ENCODE measurements at places on chromosomes 6 and 20.

GRCh38 chr6:55528624-55529023, 50.4 kb downstream of the HMGCLL1 start:
- DNase-seq, result peak; percentile 66

- peak; percentile 48 for DNase-seq
Measured at GRCh38 chr6:23213193-23213592, 643.8 kb downstream of the HDGFL1 start.

DNA sequence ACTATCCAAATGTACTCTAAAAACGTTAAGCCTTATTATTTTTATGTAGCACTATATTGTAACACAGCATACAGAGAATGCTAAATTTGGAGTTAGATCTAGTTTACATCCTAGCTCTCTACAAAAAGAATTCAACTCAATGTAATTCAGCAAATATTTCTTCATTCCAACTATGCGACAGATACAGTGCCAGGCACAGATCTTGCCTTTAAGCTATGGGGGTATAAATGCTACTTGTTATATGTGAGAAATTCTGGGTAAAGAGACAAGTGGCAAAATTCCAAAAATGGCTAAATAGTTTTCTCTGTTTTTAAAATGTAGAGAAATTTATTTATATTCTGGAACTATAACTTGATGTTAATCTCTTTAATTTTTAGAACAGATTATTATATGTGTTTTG, 63.2 kb downstream of the SEL1L2 start:
- DNase-seq, result no peak

- peak; percentile 58 for DNase-seq
Measured at GRCh38 chr6:8057263-8057662, 6.9 kb downstream of the BLOC1S5 start.

- DNase-seq, result no peak
Measured at GRCh38 chr6:134474955-134475354, 157.0 kb upstream of the SGK1 start.

DNA sequence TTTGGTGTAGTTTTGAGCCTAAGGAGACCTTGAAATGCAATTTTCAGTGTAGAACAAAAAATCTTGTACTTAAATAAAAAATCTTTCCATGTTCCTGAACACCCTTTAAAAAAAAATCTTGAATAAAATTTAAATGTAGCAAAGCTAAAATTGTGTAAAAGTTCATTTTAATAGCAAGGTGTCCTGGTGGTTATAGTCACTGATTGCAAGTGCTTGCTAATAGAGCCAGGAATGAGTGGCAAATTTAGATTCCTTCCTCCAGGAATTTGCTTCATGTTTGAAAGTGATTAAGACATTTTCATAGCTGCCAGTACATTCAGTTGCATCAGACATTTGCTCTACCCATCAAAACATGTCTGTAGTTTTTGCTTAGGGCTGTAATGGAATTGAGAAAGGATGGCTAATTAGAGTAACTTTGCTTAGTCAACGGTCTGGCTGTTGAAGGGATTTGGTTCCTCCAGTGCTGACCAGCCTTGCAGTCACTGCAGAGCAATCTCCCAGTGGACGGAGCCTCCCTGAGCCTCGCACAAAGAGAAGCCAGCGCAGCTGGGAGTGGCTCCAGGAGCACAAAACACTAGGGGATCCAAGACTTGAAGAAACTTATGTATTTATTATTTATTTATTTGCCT, 36.5 kb downstream of the AKAP12 start:
- DNase-seq, result peak; percentile 81

DNA sequence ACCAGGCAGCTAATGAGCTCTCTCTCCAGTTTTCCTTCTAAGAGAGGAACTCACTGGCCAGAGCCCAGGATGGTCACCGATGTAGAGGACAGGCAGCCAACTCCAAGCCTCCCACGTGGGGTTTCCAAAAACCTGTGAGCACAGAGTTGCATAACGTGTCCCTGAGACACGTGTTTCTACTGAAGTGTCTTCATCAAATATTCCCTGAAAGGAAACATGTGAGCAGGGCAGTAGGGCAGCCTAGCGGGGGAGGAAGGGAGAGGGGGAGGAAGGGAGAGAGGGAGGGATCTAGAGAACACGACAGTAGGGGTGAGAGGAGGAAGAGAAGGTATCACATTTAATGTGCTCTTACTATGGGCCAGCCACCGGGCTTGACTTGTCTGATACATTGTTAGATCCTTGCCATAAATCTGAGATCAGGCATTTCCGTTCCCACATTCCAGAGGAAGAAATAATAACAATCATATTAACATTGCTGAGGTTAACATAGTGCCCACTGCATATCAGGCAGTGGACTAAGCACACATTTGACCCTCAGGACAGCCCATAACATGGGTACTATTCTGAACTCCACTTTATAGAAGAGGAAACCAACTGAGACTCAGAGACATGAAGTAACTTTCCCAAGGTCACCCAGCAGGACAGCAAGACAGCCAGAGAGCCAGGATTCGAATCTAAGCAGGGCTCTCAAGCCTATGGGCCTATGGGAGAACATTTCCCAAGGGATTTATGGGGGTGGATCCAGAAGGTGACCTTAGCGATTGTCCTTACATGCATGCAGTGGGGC, 4.5 kb upstream of the SYS1 start:
- peak; percentile 84 for DNase-seq

DNA sequence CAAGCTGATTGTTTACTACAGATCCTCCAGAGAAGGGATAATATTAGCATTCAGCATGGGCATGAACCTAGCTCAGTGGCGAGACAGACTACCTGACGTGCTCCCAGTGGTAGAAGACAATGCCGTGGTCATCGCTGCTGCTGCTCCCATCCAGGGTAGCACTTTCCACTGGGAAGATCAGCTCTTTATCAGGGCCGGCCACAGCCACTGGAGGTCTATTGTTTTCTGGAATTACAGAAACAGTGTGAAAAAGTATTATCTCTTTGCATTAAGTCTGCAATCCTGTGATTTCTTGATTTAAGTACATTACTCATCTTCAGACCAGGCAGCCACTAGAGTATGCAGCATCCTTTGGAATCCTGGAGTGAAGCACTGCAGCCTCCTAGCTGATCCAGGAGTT, 75.0 kb downstream of the ALDH5A1 start:
- DNase-seq, result no peak

DNA sequence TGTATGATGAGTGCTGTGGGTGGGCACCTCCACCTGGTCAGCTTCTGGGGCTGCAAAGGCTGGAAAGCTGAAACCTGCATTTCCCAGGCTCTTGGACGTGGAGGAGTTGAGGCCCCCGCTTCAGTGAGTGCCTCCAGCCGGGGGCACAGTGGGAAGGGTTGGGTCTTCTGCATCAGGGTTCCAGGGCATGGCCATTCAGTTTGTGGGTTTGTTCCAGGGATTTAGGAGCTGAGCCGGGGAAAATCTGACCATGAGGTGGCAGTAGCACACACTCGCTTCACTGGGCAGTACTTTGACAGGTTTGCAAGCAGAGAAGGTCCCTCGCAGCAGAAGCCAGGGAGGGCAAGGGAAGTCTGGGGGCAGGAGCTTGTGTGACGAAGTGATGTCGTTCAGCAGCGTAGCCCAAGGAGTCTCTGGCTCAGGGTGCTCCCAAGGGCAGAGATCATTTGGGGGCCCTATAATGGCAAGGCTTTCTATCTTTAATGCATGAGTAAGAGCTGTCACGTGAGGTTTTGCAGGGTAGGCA, 69.5 kb upstream of the SULF2 start:
- DNase-seq, result peak; percentile 81

- DNase-seq, result no peak
Measured at GRCh38 chr6:29563435-29563965, 4.0 kb upstream of the UBD start.

GRCh38 chr6:131572686-131573415, at the start of gene ARG1:
TSS of gene ARG1 (plus strand) at chr6:131573226. CDS start at chr6:131573283, 57 bp downstream.
- no peak for DNase-seq

DNA sequence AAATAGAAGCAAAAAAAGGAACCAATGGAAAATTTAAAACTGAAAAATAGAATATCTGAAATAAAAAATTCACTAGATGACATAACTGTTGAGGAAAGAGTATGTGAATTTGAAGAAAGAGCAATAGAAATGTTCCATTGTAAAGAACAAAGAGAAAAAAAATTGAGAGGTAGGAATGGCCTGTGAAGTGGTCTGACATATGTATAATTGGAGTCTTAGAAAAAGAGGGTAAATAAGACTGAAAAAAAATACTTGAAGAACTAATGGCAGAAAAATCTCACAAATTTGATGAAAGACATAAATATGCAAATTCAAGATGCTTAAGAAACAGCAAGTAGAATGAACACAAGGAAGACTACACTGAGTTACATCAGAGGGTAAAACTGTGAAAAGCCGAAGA, 93.4 kb downstream of the QKI start:
- no peak for DNase-seq

- DNase-seq, result peak; percentile 77
Measured at GRCh38 chr6:112234601-112235000, 19.8 kb downstream of the LAMA4 start.

- DNase-seq, result peak; percentile 91
Measured at GRCh38 chr6:30615219-30615957, 1.7 kb downstream of the PPP1R10 start.

DNA sequence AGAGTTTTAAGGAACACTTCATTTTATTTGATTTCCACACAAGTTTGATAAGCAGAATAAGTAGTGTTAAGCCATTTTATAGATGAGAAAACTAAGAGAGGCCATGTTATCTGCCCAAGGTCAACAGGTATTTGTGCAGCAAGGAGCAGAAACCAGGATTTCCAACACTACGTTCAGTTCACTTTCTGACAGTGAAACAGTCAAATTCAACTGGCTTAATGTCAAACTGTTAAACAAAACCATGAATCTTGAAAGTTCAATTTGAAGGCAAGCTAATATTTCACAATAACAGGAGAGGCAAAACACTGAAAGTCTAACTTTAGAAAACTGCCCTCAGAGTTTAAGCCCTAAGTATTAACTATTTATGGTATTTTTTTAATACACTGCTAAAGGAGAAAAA, 32.6 kb downstream of the DTNBP1 start:
- DNase-seq, result peak; percentile 63

- DNase-seq, result peak; percentile 94
Measured at GRCh38 chr6:17115251-17116116, 13.6 kb downstream of the STMND1 start.

DNA sequence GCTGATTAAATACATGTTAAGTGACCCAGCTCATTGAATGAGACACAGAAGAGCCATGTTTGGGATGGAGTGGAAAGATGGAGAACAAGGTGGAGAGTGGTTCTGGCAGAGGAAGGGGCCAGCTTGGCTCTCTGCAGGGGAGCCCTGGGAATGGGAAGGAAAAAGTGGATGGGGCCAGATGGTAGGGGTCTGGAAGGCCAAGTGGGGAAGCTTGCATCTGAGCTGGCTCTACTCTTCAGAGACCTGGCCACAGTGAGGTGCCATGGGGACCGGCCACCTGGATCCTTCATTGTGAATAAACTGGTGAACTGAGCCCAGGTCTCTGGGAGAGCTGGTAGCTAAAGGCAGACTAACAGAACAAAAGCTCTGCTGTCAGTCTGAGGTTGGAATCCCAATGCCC, 48.9 kb upstream of the SIRPA start:
- no peak for DNase-seq

- DNase-seq, result peak; percentile 63
Measured at GRCh38 chr6:13766201-13766634, 48.1 kb downstream of the MCUR1 start.

DNA sequence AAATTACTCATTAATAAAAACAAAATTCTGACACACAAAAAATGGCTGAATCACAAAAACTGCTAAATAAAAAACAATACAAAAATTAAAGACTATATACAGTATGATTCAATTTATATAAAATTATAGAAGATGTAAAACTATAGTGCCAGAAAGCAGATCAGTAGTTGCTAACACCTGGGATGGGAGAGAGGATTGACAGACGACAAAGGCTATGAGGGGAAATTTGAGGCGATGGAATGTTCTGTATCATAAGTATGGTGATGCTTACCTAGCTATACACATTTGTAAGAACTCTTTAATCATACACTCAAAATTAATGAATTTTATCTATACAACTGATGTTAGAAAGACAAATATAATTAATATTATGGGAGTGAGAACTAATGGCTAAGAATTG, 247.9 kb upstream of the GJE1 start:
- no peak for DNase-seq

DNA sequence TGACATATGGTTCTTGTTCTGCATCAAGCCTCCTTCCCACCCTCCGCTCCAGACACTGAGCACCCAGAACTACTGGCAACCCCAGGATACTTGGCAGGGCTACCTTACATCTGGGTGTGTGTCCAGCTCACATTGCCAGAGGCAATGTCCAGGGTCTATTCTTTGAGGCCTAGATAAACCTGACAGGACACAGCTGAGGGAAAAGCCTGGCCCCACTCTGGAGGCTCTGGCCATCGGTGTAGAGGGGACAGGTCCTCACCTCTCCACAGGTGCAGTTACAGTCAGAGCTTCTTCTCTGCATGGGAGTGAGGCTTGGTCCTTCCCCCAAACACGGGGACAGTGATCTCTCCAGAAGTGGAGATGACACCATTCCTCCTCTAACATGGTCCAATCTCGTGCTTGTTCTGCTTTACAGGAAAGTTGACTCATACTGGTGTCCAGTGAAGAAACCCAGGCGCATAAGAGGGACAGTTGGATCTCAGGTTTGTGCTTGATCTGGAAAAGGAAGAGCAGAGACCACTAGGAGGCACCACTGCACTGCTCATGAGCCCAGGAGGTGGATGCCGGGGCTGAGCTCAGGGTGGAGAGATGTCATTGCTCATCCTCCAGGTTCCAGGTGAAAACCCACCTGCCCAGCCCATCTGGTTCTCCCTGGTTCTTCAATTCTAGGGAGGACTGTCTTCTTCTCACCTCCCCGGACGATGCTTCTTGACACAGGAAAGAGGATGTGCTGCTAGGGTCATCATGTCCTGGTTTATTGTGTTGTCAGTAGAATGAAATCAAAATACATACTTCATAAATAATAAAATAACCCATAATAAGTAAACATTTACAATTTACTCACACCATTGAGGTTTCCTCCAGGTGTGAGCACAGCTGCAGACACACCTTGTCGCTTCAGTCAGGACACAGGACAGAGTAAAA, 14.7 kb downstream of the HLA-F start:
- DNase-seq, result peak; percentile 86

GRCh38 chr6:4585682-4586468, 190.3 kb upstream of the CDYL start:
- no peak for DNase-seq

All from choroid plexus epithelial cell (primary cell).